ENCODE measurements at places on chromosomes 3 and 15.

- DNase-seq: no peak
Observed at GRCh38 chr3:136712941-136713340, 39.2 kb downstream of the STAG1 start.

- DNase-seq: no peak
Observed at GRCh38 chr15:57671636-57672035, 34.9 kb upstream of the POLR2M start.

DNA sequence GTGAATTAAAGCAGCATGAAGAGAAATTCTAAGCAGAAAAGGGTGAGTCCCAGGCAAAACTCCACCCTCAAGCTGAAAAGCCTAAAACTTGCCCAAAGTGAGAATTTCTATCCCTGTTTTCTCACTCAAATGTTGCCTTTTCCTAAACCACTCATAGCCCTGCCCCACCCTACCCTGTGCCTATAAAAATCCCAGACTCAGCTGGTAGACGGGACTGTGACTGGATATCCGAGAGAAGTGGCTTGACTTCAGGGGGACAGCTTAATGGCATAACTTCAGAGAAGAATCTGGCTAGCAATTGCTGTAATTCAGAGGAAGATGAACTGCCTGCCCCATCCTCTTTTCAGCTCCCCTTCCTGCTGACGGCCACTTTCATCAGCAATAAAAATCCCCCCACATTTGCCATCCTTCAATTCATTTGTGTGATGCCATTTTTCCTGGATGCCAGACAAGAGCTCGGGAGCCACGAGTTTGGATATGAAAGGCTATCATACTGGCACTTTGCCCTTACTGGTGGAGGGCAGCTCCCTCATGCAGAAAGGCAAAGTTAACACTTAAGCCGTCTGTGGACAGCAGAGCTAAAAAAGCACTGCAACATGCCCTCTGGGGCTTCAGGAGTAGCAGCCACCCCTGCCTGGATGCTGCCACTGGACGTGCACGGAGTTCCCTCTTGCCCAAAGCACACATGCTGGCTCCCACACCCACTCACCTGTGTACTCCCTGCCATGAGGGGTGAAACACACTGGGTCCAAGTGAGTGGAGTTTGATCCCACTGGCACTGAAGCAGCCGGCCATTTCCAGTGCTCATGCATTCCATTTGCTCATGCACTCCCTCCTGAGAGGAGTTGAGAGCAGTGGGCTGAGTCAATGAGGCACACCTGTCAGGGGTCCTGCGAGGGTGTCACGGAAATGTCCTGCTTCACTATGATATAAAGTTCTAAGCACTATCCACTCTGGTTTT, 670.6 kb downstream of the PLOD2 start:
- no peak for DNase-seq

GRCh38 chr15:98080791-98081190, 120.3 kb downstream of the ARRDC4 start:
- no peak for DNase-seq

GRCh38 chr15:33098094-33099058, 96.1 kb downstream of the FMN1 start:
- no peak for DNase-seq
